Stimulated activated CD8-positive, alpha-beta memory T cell treated with anti-CD3 and anti-CD28 coated beads, Interleukin-7, amount 100 ng/mL, for 4 hours (primary cell): ENCODE measurements at places on chromosomes 13 and 19.

- DNase-seq: no peak
Observed at GRCh38 chr19:51059715-51060114, 5.2 kb downstream of the KLK13 start.

DNA sequence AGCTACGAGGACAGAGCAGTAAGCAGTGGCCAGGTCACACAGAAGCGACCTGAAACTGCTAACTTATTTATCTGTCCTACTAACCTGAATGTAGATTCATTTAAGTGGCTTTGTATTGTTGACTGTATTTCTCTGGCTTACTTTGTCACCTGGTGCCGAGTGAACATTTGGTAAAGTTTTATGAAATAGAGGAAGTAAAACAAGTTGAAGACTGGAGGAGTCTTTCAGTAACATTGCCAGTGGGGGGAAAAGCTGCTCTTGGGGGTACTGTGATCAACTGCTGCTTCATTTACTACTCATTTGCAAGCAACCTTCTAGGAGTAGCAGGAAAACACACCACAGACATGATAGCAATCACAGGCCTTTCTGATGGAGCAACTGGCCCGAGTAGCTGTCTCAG lies 615.0 kb downstream of the FGF9 start:
- DNase-seq: no peak

- no peak for DNase-seq
Observed at GRCh38 chr13:74889321-74889720, 592.6 kb downstream of the TBC1D4 start.

GRCh38 chr13:98648686-98649085 lies 71.8 kb upstream of the STK24 start:
- no peak for DNase-seq

DNA sequence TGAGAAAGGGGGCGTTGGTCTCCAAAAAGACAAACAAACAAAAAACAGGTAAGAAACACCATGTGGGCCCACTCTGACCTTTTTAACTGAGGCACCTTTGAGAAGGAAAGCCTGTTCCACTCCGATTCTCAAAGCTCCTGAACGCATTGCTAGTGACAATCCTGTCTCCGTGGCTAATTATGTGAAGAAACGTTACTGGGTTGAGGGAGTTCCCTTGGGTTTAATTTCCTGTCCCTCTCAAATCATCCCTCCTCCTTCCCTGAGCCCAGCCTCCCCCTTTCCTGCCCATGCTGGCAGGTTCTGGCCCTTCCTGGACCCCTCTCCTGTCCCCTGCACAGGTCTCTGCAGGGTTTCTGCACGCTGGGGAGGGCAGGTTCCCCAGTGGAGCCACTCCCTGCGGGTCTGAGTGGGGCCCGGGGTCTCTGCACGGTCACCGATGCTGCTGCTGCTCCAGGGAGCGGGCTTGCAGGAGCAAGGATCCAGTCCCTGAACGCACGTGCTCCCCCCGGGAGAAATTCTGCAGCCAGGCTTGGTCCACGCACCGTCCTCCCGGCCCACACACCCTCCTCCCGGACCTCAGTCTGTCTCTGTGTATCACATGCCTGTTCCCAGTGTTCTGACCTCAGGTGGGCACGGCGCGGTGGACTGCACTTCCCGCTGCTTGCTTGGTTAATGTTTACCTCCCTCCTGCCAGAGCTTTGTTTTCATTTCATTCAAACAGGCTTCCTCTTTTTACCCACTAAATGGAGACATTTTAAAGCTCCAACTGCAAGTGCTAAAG lies 76.4 kb upstream of the MCF2L start:
- no peak for DNase-seq

DNA sequence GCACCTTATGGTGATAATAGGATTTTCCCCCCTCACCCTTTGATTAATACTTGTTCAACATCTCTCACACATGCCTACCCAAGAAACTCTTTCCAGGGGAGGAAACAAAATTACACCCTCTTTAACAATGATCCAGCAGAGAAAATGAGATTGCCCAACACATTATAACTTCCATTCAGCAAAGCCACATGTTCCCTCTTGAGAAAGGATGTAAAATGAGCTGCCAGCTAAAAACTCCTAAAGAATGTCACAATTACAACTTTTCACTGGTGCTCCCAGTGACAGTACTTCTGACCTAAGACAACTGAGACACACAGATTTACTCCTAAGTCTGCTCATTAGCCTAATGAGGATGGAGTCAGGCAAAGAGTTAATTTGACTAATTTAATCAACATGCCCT lies 621.4 kb downstream of the DIAPH3 start:
- no peak for DNase-seq

DNA sequence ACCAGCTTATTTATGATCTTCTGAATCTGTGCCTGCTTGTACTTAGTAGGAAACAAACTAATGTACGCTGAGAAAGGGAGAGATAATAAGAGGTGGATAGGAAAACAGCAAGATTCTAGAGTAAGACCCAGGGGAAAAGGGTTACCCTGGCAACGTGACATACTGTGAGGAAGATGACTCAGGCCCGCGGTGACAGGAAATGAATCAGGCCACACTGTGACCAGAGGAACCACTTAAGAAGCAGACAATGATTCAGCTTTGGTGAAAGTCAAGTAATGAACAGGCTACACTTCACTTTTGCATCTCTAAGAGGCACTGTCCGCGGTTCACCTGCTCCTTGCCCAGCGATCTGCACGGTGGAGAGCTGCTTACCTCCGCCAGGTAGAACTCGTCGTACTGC lies 158.2 kb downstream of the NALCN start:
- peak; percentile 22 for DNase-seq

DNA sequence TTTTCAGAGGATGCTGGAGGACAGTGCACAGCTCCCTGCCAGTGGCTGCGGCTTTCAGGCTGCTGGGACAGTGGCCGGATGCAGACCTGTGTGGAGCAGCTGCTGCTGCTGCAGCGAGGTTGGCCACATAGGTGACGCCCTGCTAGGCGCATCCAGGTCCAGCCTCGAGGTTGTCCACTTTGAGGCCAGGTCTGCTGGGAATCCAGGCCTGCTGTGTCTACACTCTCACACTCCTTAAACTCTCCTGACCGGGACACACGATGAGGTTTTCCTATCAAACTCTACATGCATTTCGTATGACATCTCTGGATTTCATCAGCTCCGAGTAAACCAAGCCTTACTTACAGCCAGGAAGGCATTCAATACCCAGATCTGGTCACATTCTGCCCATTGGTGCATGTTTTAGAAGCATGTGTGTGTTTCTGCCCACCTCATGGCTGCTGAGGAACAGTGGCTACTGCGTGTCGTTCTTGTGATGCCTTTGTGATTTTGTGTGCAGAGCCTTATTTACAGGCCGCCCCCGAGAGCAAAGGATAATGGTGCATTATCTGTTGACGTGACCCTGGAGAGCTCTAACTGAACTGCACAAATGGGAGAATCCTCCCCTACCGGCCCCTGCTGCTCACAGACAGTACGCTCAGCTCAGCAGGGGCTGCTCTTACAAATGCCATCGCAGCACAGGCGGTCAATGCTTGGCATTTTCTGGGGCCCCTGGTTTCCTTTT lies 12.3 kb upstream of the MCF2L start:
- DNase-seq: no peak

- DNase-seq: no peak
Observed at GRCh38 chr13:73532987-73533510, 474.2 kb downstream of the KLF5 start.

- no peak for DNase-seq
Observed at GRCh38 chr13:25910991-25911419, 140.8 kb downstream of the SHISA2 start.

GRCh38 chr13:59906413-59907049 lies 257.2 kb downstream of the DIAPH3 start:
- DNase-seq: no peak

GRCh38 chr19:11596156-11596555 lies 1.1 kb upstream of the ZNF627 start:
- DNase-seq: no peak

DNA sequence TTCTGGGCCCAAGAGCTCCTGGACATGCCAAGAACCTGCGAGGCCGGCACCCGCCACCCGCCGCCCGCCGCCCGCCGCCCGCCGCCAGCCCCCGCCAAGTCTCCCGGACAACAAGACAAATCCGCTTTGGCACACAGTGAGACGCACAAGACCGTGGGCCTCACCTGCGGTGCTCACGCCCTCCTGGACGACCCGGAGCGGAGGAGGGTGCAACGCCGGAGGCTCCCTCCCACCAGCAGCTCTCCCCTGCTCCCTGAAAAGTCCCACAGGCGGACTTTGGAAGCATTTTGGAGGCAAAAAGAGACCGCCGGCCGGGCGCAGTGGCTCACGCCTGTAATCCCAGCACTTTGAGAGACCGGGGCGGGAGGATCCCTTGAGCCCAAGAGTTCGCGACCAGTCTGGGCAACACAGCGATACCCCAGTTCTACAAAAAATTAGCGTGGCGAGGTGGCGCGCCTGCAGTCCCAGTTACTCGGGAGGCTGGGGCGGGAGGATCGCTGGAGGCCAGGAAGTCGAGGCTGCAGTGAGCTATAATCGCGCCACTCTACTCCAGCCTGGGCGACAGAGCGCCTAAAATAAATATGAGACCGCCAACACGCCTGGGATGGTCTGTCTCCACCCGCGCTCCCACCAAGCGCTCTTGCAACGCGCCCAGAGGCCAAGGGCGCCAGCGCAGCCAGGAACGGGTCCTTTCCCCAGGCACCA lies 783 bp downstream of the RHPN2 start:
- DNase-seq: no peak

DNA sequence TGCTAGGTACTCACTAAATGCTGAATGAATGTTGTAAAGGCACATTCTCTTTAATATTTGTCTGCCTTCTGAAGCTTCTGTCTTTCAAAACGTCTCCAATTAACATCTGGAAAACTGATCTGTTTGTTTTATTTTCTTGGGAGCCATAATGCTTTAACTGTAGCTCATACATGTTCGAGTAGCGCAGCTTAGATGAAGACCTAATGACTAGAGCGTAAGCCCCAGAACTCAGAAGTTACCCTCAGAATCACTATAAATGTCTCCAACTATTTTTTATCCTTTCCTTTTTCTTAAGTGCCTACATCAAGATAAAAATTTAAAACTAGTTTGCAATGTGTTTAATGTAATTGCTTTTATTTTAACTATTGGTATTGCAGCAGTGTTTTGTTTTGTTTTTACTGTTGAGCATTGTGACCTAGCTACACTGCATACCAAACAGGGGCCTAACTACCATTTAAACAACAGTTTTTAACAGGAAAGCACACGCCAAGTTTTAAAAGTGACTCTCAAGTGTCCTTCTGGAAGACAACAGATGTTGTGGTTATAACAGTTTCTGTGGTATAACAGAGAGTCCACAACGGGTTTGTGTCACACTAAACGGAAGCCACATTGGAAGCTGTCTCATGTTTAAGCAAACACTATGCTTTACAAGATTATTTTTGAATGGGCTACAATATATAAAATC lies 42.0 kb downstream of the MRPL57 start:
- no peak for DNase-seq
